ENCODE measurements at places on chromosomes 2 and 18.

- DNase-seq, result no peak
Observed at GRCh38 chr2:163247156-163247846, 408.7 kb upstream of the KCNH7 start.

DNA sequence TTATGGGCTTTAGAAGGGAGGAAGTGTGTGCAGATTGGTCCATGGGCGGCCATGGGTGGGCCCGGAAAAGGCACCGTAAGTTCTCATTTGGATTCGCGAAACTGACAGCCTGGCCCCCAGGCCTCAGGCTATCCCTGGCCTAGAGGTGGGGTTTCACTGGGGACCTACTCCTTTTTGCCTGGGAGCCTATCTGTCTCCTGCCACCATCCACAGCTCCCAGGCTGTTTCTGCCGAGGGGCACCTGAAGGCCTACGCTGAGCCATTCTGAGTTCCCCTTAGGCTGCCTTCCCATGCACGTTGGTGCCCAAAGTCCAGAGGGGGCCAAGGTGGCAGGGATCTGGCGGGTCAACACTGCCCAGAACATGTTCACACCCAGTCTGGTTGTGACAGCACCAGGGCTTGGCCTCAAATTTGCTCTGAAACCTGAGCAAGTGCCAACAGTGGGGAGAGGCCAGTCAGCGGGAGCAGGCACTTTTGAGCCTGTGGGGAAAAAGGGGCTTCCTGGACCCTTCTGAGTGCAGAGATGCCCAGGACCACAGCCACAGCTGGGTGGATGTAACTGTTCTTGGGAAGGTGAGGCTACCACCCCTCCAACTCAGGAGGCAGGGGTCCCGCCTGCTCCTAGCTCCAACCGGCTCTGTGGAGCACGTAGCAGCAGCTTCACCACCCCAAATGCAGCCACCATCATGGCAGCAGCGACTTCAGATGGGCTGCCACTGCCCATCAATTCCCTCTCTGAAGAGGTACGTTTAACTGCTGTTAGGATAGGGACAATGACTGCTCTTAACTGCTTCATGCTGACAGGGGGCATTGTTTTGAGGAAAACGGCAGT lies 73.6 kb upstream of the ZNF804A start:
- DNase-seq, result no peak

GRCh38 chr18:410047-410455 lies 90.5 kb downstream of the COLEC12 start:
- no peak for DNase-seq

DNA sequence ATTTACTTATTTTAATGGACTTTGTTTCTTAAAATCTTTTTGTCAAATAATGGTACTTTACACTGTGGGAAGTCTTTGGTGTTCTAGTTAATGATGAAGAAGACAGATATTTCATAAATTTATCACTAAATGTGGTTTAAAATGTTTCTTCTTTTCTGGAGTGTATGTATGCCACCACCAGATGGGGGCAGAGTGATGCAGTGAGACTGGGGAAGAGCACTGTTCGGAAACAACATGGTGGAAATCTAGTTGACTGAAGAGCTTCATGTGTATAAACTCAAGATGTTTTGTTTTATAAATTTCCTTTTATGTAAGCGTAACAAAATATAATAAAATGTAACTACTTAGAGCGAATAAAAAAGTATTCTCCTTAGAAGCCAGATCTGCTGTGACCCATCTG lies 195.1 kb downstream of the KCNE4 start:
- DNase-seq, result peak; percentile 11

DNA sequence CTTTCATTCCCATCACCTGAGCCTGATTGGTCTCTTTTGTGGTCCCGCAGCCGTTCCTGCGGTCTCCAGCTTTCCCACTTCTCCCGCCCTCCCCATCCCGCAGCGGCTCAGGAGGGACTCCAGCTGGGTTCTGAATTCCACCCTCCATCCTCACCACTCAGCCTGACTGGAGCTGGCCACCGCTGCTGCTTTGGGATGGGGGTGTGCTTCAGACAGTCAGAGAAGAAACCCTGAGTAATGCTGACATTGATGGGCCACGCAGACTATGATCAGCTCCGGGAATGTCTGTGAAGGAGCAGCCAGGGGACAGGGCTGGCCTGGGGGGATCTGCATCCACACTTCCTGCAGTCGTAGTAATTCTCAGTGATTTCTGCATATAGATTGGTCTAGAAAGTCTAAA lies 45.9 kb upstream of the TXNDC2 start:
- DNase-seq, result no peak

DNA sequence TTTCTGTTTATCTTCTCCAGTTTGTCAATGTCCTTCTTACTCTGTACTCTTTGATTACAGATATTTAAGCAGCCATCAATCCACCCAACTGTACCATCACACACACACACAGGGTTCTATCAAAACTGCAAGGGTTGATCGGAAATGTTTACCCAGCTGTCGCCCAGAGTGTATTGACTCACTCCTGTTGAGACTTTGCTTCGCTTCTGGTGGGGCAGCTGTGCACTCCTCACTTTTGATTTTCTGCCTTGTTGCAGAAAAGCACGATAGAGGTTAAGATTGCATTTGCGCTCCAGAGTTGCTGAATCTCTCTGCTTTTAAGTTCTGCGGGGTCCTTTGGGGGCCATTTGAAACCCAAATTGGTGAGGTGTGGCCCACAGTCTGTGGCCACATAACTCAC lies 216.2 kb downstream of the SETBP1 start:
- DNase-seq, result no peak

DNA sequence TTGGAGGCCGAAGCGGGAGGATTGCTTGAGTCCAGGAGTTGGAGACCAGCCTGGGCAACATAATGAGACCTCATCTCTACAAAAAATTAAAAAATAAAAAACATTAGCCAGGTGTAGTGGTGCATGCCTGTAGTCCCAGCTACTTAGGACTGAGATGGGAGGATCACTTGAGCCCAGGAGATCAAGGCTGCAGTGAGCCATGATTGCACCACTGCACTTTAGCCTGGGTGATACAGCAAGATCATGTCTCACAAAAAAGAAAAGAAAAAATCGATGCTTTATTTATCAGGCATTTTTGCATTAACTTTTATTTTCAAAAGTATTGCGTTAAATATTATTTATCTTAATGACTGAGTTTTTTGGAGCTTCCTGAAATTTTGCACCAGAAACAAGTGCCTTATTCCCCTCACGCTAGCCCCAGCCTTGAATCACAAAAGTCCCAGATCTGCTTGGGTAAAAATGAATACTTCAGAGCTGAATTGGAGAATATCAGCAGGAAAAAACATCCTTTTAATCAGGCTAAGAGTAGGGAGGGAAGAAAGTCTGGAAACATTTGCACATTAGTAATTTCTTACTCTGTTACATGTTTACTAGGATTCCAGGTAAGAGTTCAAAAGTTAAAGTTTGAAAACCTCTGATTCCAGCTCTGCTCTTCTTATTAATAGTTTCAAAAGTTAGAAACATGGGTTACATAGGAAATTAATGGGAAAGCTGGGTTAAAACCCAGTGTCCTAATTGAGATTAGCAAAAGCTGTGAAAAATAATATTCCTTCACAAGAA lies 296.8 kb upstream of the FBXO11 start:
- DNase-seq, result no peak

DNA sequence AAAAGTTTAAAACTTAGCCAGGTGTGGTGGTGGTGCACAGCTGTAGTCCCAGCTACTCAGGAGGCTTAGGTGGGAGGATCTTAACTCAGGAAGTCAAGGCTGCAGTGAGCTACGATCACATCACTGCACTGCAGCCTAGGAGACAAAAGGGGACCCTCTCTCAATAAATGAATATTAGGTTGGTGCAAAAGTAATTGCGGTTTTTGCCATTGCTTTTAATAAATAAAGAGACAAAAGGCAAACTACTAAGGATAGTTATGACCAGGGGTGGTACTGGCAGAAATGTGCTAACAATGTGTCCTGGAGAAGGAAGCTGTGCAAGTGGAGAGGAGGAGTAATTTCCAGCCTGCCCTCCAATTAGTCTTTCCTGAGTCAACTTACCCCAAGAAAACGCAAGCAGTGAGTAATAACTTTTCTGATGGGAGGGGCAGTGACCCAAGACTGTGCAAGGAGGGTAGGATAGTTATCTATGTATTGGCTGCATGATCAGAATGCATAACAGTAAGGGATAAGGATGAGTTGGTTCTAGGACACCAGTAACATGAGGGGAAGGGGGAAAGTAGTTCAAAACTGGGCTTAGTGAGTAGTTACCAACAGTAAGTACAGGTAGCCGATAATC lies 1.5 kb downstream of the EXOC6B start:
- DNase-seq, result peak; percentile 90

- DNase-seq, result no peak
Observed at GRCh38 chr2:28927878-28928277, 33.4 kb downstream of the WDR43 start.

DNA sequence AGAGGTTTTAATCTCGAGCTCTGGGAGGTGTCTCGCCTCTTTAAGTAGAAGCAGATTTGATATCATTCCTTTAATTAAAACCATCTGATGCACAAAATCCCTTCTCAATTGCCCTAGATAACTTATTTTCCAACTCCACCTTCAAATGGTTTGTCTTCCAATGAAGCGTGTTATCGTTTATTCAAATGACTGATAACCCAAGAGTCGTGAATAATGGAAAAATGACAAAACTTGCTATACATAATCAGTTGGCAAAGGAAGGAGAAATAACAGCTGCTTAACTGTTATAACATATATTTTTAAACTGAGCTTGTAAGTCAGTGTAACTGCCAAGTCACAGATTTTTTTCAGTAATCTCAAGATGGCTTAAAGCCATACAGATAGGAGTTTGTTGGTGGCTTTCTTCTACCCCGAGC lies 144.6 kb downstream of the QPCT start:
- DNase-seq, result no peak

DNA sequence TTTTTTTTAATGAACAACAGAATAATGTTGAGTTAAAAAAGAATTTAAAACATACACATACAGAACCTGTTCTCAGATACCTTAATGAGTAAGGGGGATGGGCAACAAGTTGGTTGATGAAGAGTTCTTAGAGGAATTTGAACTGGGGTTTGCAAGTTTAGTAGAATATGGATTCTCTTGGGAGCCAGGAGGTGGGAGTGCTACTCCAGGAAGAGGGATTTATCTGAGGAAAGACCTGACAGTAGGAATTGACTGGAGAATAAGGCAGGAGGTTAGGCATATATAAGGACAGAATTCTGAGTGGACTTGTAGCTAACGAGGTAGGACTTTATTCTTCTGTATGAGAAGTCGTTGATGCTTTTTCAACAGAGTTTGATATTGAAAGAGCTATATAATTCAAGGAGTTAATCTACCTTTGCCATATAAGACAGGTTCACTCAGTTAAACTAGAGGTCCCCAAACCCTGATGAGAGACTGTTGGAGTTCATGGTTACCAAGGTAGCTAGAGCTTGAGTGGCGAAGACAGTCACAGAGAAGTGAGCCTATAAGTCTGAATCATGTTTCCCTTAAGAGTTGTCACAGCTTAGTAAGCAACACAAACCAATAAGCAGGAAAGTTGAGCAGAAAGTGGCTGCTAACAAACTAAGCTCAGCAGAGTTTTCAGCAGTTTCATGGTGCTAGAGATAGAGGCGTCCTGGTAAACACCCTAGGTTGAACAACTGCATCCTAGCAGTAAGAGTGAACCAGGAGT lies 88.2 kb downstream of the NCOA1 start:
- DNase-seq, result peak; percentile 10

DNA sequence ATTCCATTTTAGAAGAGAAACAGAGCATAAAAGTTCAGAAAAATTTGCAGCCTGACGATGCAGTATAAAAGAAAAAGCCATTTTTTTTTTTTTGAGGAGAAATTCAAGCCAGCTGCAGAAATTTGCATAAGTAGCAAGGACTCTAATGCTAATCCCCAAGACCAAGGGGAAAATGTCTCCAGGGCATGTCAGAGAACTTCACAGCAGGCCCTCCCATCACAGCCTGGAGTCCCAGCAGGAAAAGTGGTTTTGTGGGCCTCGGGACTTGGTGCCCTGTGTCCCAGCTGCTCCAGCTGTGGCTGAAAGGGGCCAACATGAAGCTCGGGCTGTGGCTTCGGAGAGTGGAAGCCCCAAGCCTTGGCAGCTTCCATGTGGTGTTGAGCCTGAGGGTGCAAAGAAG lies 325.3 kb upstream of the HNMT start:
- DNase-seq, result no peak

- no peak for DNase-seq
Observed at GRCh38 chr2:131801210-131801744, 273.6 kb downstream of the CCDC74A start.

GRCh38 chr18:57998461-57998860 lies 45.6 kb upstream of the NEDD4L start:
- peak; percentile 68 for DNase-seq

DNA sequence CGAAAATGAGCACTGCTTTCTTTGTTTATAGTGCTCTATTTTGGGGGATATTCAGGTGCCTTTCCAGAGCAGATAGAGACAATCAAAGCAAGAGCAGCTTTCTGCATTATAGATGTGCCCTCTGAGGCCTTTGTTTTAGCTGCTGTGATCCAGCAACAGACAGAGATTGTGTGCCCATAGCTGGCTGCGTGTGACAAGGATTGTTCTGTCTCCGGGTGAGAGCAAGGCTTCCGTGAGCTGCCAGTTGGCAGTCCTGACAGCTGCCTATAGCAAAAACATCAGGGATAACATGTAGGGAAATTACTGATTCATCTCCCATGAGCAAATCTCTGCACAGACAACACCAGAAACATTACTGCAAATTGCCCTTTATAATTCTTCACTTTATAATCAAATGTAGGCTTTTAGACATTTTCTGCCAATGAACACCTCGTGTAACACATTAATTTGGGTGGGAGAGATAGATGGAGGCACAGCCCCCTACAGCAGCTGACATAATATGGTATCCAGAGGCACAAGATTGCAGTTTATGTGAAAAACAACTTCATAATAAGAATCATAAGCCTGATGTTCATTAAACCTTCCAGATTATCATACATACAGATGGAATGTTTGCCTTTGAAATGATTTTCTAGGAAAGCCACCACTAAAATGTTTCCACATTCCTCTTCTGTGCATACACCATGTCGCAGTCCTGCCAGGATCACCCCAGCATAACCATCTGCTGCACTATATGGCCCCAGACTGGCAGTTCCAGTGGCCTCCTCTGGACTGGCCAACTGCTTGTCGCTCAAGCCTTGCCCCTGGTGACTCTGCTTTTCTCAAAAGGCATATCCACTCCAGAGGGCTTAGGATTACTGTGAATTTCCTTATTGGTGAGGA lies 131.2 kb downstream of the TRIB2 start:
- DNase-seq, result no peak

- peak; percentile 34 for DNase-seq
Observed at GRCh38 chr2:170122883-170123547, 54.9 kb upstream of the MYO3B start.

DNA sequence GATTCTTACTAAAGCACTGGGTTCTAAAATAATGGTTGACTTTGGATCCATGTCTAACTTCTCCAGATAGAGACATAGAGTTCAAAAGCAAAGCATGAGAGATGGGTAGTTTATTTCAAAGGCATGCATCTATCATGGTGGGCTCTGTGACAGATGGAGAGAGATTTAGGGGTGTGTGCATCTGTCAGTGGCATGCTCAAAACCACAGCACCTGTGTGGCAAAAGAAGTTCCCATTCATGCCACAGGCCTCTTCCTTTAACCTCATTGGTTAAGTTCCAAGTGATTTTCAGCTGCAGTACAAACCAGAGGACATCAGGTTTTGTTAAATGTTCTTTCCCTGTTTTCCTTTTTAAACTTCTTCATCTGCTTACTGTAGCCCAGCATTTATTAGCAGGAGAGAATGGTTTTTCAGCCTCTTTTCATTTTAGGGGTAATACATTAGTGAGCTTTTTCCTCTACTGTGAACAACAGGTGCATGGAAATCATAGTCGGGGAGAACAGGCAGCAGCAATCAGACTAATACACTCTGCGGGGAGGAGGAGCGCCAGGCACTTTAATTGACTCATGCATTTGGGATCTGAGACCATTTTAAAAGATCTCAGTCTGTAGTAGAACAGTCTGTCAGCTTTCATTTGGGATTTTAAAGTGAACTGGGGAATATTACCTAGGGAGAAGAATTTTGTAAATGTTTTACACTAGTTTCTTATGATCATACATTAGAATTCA lies 52.4 kb upstream of the UPP2 start:
- DNase-seq, result no peak
